Omental fat pad (tissue), 4 donors: ENCODE measurements at places on chromosomes 4 and X.

DNA sequence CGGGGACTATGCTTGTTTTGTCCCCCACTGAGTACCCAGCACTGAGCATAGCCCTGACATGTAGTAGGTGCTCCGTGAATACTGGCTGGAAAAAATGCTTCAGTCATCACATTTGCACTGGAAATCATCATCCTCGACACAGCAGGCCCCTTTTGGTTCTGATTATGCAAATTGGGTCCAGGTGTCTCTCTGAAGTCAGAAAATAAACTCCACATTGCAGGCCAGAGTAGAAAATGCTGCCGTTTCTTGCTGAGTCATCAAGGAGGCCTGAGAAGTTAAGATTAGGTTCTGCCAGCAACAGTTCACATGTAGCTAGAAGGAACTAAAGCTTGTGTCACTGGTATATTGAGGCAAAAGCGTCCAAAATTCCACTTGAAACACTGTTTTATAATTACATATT lies 15.0 kb upstream of the STK32B start:
- DNase-seq = no peak

- DNase-seq = no peak
Measured at GRCh38 chrX:32868524-32868895, 342.8 kb downstream of the DMD start.

DNA sequence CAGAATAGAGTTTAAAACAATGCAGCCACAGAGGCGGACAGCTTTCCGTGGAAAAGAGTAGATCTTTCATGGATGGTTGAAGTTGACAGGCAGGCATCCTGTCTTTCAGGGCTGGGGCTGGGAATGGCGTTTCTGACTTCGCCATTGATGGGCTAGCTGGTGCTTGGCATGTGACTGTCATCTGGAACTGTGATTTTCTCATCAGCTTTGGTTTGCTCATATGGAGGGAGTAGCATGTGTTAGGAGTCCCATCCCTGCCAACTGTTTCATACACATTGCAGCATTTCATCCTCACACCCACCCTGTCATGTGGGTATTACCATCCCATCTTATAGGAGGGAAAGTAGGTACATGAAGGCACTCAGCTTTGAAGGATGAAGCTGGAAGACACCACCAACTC lies 49.2 kb upstream of the STX18 start:
- no peak for DNase-seq

GRCh38 chr4:122377352-122377751 lies 1.5 kb upstream of the ADAD1 start:
- DNase-seq = no peak

DNA sequence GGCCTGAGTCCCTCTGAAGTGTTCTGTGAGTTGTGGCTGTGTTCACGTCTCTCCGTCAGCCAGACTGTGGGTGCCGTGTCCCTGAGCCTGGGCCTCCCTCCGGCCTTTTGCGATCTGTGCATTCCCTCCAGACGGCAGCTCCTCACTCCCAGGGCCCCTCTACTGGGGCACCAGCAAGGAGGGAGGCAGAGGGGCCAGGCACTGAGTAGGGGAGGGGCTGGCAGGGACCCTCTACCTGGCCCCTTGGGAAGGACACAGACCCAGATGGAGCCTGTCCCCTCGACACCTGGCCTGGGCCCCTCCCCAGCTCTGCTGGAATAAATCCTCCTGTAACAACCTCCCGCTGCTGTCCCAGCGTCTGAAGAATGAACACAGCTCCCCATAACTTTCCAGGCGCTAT lies 110.0 kb upstream of the NKX1-1 start:
- DNase-seq = no peak

DNA sequence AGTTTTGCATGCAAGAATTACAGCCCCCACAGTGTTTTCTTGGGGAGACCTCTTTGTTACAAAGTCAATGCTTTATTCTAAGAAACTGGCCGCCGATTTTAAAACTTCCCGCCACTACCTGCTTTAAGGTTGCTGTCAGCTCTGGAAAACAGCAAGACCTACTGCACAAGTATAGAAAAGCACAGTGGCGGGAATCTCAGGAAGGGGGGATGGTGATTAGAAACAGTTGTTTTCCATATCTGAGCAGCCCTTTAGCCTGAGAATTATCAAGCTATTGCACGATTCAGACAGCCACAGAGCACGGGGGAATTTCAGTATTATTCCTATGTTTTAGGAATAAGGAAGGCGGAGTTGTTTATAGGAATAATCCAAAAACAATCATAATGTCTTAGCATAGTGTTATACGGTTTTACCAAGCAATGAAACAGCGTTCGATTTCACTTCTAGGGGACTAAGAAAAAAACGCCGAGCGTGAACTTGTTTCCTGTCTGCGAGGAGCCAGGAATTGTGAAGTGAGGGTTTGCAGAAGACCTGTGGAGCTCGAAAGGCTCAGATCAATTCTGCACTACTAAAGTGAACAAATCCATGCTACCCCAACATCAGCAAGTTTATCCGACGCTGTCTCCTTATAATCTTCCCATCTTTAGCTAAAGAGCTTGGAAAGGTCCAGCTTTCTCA lies 81.3 kb downstream of the HMGN5 start:
- no peak for DNase-seq

GRCh38 chr4:38861791-38862190 lies 5.2 kb upstream of the TLR6 start:
- DNase-seq = no peak

- DNase-seq = no peak
Measured at GRCh38 chrX:115625572-115626301, 64.8 kb downstream of the PLS3 start.

- no peak for DNase-seq
Measured at GRCh38 chr4:151931563-151931962, 170.8 kb upstream of the GATB start.

- no peak for DNase-seq
Measured at GRCh38 chrX:40086569-40087335, 11.0 kb downstream of the BCOR start.

DNA sequence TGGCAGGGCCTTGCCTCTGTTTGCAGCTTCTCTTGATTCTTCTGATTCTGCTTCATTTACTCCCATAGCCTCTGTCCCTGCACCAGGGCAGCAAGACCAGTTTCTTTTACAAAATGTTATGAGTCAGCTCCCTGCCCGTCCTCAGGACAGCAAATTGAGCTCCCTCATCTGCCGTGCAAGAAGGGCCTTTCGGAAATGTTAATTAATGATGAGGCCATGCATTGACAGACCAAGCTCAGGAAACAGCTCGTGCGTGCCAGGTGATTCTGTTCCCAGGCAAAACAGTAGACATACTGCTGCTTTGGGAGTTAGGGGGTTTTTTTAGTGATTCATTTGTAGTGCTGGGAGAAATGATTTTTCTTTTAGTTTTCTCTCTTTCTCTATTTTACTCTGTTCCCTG lies 231.7 kb downstream of the FBXW7 start:
- DNase-seq = no peak

GRCh38 chr4:162510115-162510514 lies 346.3 kb upstream of the FSTL5 start:
- DNase-seq = no peak

- DNase-seq = no peak
Measured at GRCh38 chr4:75985116-75985515, 5.6 kb downstream of the SDAD1 start.

DNA sequence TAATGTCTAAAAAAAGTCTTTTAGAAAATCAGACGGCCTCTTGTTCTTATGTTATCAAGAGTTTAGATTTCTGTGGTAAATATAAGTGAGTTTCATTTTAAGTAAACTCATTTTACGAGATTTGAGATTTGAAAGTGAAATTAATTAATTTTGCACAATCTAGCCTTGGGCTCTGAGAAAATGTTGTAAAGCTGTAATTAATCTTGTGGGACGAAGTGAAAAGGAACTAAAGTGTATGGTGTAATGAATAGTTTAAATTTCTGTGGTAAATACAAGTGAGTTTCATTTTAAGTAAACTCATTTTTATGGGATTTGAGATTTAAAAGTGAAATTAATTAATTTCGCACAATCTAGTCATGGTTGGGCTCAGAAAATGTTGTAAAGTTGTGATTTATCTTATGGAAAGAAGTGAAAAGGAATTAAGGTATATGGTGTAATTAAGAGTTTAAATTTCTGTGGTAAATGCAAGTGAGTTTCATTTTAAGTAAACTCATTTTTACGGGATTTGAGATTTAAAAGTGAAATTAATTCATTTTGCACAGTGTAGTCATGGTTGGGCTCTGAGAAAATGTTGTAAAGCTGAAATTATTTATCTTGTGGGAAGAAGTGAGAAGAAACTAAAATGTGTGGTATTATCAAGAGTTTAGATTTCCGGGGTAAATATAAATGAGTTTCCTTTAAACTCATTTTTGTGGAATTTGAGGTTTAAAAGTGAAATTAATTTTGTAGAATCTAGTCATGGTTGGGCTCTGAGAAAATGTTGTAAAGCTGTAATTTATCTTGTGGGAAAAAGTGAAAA lies 1.6 kb downstream of the SCML1 start:
- no peak for DNase-seq

DNA sequence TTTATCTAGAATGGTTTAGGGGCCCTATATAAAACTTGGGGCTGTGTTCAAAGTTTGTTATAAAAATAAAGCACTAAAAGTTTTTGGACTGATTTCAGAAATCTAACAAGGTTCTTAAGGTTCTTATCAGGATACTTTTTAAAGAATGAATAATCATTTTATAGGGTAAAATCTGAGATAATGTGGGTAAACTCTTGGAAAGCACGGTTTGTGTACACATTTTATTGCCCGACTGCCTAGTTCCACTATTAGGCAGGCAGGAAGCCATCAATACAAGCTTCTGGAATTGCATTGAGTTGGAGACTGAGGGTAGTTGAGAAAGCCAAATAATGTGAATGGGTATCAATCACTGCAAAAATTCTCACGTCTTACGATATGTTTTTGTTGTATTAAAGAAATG lies 331.0 kb upstream of the PITX2 start:
- no peak for DNase-seq

- no peak for DNase-seq
Measured at GRCh38 chr4:176425035-176425434, 105.3 kb downstream of the SPCS3 start.

GRCh38 chrX:34734383-34734782 lies 77.3 kb upstream of the TMEM47 start:
- no peak for DNase-seq

- DNase-seq = no peak
Measured at GRCh38 chr4:168167714-168168284, 75.5 kb downstream of the ANXA10 start.

- no peak for DNase-seq
Measured at GRCh38 chrX:68989456-68989855, 160.6 kb downstream of the EFNB1 start.

GRCh38 chr4:93646233-93646930 lies 182.2 kb upstream of the ATOH1 start:
- DNase-seq = no peak

- DNase-seq = no peak
Measured at GRCh38 chrX:47224266-47224895, 5.9 kb downstream of the CDK16 start.

GRCh38 chr4:74632634-74633033 lies 161.7 kb downstream of the BTC start:
- no peak for DNase-seq

GRCh38 chrX:29299684-29300083 lies 712.4 kb downstream of the IL1RAPL1 start:
- no peak for DNase-seq

DNA sequence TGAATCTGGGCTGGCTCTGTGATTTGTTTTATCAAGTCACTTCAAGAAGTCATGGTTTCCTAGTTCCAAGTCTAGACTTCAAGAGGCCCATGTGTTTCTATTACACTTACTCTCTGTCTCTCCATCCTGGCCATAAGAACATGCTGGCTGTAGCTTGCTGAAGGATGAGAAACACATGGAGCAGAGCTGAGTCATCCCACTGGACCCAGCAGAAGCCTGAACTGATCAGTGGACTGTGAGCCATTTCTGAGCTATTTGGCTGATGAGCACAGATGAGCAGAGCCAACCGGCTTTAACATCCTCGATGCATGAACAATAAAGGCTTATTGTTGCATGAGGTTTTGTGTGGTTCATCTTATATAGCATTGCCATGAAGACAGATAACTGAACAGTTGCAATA lies 290.6 kb upstream of the BOD1L1 start:
- no peak for DNase-seq

DNA sequence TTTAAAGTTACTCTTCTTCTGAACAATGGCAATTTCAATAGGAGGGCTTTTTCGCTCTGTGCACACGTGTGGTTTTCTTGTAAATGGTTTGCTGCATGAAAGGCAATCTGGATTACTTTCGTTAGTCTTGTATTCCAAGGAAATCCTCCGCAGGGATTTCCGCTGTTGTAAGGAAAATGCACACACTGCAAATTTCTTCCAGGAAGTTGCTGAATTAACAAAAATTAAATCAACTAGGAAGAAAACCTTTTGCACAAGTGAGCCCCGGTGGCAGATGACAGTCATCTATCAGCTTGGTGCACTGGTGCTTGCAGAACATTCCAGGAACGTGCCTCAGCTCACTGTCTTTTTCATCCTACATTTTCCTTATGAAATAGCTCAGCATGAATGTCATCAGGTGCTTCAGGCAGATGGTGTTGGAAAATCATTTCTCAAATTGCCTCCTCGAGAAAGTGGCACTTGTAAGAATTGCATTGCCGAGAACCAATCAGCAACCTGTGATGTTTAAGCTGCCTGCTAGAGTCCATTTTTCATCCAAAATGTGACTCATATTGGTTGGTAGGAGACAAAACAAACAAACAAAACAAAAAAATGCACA lies 272.4 kb upstream of the VCX start:
- no peak for DNase-seq

- DNase-seq = no peak
Measured at GRCh38 chr4:66558651-66559050, 888.4 kb upstream of the EPHA5 start.

DNA sequence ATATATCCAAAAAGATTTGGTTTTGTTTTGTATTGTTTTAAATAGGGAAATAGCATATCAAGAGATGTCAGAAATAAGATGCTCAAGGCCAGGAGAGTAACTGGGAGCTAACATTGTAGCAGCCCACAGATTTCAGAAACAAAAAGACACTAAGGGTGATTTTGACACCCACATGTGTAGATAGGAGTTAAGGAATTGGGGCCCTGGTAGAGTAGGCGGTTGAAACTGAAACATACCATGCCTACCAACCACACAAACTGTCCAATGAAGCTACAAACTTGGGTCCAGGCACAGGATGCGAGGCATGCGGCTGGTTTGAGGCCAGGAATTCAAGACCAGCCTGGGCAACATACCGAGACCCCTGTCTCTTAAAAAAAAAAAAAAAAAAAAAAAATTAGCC lies 6.3 kb upstream of the HSPA4L start:
- DNase-seq = no peak

DNA sequence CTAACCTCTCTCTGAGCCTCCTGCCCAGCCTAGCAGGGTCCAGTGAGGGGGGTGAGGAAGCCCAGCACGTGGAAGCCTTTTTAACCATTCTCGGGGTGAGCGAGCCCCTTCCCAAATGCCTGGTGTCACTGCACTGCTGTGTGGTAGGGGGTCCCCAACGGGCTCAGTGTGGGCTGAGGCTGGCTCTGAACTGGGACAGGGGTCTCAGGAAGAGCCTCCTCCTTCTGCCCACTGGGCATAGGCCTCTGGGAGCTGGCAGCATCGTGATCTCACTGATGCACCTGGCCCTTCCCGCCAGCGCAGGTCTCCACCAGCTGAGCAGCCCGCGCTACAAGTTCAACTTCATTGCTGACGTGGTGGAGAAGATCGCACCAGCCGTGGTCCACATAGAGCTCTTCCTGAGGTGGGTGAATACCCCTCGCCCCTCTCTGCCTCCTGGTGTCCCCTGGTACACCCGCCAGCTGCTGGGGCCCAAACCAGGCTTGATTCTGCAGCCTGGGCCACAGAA lies 12.6 kb downstream of the HTRA3 start:
- no peak for DNase-seq

GRCh38 chr4:104728380-104729122 lies 233.9 kb upstream of the CXXC4 start:
- DNase-seq = no peak

GRCh38 chrX:11535156-11535919 lies 130.4 kb downstream of the ARHGAP6 start:
- DNase-seq = no peak
